ENCODE measurements at places on chromosomes 3 and 15.

GRCh38 chr3:42117175-42118008 is 26.2 kb downstream of the TRAK1 start:
- DNase-seq, result no peak

DNA sequence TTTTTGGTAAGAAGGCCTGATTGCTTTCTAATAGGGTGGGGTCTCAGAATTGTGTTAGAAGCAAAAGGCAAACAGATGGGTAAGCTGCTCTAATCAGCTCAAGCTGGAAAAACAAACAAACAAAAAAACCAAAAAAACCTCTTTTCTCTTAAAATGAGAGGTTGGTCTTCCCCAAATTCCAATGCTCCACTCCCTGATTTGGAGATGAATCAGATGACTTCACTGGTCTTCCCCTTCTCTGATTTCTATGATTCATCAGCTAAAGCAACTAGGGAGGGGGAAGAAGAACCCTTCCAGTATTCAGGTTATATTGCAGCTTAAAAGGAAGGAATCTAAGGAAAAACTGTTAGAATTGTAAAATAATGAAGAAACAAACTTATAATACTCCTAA is 9.6 kb upstream of the ANXA2 start:
- no peak for DNase-seq

DNA sequence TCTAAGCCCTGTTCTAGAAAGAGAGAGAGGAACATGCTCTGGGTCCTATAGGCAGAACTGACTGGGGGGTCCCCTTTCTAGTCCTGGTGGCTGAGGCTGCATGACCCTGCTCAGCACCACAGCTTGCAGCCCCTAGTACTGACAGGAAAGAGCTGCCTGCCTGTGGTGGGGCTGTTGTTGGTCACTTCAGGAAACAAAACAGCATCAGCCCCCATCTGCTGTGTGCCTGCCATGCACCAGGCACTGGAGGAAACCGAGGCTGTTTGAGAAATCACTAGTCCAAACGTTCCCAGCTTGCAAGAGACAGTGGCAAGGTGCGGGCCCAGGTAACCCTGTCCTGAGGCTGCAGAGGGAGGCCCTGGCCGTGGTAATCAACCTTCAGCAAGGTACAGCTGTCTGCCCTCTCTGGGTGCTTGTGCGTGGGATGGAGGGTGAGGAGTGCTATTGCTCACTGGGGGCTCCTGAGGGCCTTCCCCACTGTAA is 90.6 kb downstream of the IQSEC1 start:
- no peak for DNase-seq

GRCh38 chr3:45210308-45211041 is 15.6 kb downstream of the TMEM158 start:
- peak; percentile 61 for DNase-seq

- DNase-seq, result no peak
These were observed 93.4 kb downstream of the MBNL1 start for GRCh38 chr3:152362086-152362485.

GRCh38 chr3:159649951-159650350 is 338.7 kb upstream of the IL12A start:
- DNase-seq, result no peak

GRCh38 chr3:196012941-196013476 is 68.9 kb downstream of the TFRC start:
- DNase-seq, result no peak

DNA sequence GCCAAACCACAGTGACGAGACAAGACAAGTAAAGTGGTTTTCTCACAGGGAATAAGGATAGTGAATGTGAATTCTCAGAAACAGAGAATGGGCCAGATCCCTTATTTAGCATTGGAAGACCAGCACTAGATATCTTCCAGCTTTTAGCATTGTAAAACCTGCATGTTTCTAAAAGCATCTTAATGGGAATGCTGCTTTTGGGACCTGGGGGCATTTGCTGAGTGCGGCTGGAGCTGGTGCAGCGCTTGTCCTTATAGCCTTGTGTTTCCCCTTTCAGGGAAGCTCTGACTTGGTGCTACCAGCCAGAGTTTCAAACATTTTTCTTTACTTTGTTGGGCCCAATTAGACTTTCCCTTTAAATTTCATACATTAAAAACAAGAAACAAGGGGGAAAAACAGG is 52.9 kb downstream of the CLSTN2 start:
- DNase-seq, result no peak

- no peak for DNase-seq
These were observed 93.8 kb downstream of the MYO5A start for GRCh38 chr15:52434885-52435284.

DNA sequence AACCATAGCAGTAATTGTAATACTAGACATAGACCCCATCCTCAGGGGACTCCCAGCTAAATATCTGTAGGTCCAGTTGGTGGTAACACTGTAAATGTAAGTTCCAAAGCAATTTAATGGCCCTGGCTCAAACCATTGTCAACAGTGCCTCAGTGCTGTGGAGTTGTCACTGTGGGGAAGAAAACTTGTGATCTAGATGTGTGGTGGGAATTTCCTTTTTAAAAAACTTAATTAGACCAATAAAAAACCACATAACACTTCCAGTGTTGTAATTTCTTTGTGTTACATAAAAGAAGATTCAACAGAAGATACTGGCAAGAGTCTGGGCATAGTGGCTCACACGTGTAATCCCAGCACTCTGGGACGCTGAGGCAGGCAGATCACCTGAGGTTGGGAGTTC is 138.6 kb upstream of the UMPS start:
- no peak for DNase-seq

DNA sequence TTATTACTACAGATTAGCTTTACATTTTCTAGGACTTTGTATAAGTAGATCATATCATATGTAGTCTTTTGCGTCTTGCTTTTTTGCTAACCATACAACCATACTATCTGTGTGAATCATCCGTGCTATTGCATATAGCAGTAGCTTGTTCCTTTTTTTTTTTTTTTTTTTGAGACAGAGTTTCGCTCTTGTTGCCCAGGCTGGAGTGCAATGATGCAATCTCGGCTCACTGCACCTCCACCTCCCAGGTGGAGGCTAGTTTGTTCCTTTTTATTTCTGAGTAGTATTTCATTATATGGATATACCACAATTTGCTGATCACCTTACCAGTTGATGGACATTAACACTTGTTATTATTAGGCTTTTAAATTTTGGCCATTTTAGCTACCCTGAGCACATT is 54.5 kb upstream of the TBL1XR1 start:
- no peak for DNase-seq

DNA sequence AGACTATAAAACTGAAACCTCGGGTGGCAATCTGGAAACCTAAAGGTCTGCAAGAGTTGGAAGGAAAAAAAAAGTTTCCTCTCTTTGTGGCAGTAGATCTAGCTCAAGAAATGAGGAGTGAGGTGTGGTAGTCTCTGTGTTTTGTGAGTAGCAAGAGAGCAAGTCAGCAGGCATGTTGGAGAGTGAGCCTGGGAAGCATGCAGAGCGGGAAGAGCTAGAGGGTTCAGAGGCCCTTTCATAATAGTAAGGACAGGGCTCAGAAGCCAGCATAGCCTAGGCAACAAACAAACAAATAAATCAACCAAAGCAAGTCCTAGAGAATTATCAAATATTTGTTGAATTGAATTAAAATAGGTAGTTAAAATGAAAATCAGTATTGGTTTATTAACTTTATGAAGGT is 189.7 kb upstream of the CBLB start:
- no peak for DNase-seq

GRCh38 chr3:111803123-111803593 is 55.9 kb upstream of the PHLDB2 start:
- DNase-seq, result no peak

DNA sequence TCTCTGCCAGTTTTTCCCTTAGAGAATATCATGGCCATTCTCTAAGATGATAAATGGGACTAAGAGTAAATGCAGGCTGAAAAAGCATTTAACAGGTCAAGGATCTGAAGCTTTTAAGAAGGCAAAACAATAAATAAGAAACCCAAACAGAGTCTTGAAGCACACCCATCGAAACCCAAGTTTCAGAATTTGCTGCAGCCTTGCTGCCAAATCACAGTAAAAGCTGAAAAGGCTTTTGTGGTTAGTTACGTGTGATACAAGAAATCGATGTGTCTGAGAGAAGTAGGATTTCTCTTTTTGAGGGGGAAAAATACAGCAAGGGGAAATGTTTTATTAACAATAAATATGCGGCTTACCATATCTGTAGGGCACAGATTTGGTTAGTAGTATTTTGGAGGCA is 92.0 kb downstream of the IGF1R start:
- no peak for DNase-seq

- DNase-seq, result no peak
These were observed 81.5 kb upstream of the CDIN1 start for GRCh38 chr15:36497901-36498300.

GRCh38 chr15:57732526-57733331 is 26.2 kb downstream of the POLR2M start:
- DNase-seq, result peak; percentile 17

- no peak for DNase-seq
These were observed 427.9 kb upstream of the AGTR1 start for GRCh38 chr3:148269816-148270215.

DNA sequence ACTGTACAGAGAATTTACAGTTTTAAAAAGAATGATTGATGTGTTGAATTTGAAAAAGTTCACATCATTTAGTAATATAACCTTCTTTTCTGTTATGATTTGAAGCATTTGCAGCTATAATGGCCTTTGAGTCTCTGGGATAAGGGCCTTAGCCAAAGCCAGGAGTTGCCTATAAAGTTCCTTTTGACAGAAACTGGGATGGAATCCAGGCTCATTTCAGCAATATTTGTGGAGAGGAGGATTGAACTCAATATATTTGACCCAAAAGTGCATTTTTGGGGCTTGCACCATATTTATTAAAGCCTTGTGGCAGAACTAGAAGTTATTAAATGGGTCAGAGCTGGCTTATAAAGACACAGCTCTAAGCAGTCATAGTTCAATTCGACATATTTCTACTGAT is 348.7 kb upstream of the EPHA3 start:
- DNase-seq, result no peak

DNA sequence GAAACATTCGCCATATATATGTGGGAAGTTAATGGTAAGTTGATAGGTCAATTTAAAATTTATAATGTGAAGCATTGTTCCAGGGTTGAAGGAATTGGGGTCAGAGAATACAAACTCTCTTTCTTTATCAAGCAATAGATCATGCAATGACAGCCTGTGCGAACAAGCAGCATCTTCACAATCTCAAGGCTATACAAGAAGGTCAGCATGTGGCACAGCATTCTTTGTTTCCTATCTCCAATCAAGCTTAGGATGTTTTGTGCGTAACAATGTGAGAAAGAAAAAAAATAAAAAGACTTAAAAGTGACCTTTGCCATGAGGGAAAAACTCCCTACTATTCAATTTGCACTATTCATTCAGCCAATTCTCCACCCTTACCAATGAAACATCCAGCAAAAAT is 288.1 kb upstream of the NECTIN3 start:
- no peak for DNase-seq

GRCh38 chr3:175185903-175186302 is 326.8 kb downstream of the NAALADL2 start:
- no peak for DNase-seq

DNA sequence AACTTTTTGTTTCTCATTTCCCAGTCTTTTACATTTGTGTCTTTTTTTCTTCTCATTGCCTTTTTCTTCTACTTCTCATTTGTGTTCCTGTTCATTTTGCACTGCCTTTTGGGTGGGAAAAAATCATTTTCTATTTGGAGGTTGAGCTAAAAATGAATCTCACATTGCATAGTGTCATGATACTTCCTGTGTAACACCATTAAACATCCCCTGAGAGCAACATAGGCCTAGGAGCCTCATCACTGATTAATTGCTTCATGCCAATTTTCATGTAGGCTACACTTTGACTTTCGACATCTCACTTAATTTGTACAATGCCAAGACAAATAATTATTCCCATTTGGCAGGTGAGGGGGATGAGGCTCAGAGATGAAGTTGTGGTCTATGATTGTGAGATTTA is 279.2 kb downstream of the EDEM1 start:
- no peak for DNase-seq

DNA sequence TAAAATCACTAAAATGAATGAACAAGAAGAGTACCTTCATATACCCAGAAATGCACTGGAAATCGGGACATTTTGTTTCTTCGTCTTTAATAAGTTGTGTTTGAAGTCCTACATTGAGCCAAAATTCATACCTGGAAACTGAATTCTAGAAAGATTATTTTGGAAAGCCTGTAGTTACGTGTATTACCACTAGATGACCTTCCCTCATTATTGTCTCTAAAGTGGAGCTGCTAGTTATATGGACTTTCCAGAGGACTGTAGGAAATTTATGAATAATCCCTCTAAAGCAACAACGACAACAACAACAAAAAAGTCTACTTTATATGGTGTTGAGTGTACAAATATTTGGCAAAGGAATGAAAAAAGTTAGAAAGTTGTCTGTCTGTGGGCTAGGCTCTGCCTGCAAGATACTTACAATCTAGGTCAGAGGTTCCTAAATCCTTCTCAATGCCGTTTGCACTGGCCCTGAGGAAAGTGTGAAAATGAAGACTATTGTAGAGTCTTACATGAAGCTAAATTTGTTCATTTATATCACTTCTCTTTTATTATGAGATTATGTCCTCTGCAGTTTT is 234.8 kb upstream of the NR2E3 start:
- DNase-seq, result no peak

GRCh38 chr3:183123891-183124290 is 24.6 kb upstream of the MCCC1 start:
- no peak for DNase-seq

GRCh38 chr3:44831232-44831631 is 30.5 kb upstream of the TMEM42 start:
- DNase-seq, result no peak

- DNase-seq, result no peak
These were observed 45.2 kb downstream of the ZNF385D start for GRCh38 chr3:21705769-21706168.

DNA sequence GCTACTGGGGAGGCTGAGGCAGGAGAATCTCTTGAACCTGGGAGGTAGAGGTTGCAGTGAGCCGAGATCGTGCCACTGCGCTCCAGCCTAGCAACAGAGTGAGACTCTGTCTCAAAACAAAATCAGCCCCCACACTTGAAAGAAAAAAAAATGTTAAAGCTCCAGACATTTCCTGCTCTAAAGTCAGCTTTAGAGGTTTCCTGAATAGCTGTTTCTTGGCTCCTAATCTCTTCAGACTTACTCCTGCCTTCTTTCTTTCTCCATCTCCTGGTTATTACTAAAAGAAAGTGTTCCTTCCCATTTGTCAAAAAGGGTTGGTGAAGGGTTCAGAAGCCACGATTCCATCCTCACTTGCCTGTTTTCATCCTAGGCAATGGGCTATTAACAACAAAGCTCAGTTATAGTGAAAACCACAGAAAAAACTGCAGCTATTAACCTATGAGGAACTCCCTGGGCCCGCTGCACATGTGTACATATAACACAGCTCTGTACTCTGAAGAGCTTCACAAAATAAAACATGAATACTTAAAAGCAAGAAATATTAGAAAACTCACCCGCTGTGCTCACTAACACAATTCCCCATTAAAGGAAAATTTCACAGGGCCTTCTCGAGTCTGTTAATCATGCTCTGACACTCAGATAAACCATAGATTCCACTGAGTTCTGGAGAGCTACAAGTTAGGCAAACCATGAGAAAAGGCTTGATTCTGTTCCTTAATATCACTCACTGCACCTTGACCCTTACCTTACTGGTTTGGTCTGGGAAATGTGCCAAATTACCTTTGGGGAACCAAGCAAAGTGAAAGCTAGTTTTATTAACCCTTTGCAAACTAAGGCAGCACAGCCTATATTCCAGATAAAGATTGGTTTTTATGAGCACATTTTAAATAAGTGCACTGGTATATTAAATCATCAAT is 89.9 kb upstream of the TSPAN3 start:
- DNase-seq, result no peak

GRCh38 chr3:46472736-46473135 is 8.0 kb upstream of the LTF start:
- DNase-seq, result no peak

GRCh38 chr3:127887321-127887720 is 27.7 kb upstream of the KBTBD12 start:
- no peak for DNase-seq

- DNase-seq, result no peak
These were observed 52.5 kb upstream of the CORO2B start for GRCh38 chr15:68526269-68526668.

Measured in stimulated activated CD4-positive, alpha-beta T cell treated with anti-CD3 and anti-CD28 coated beads, Interleukin-1b, Interleukin-23, amount 100 ng/mL, for 1 hour (primary cell).